ENCODE measurements at places on chromosomes 1 and 21.

- DNase-seq, result no peak
Measured at GRCh38 chr1:211711315-211711705, 35.9 kb upstream of the NEK2 start.

- no peak for DNase-seq
Measured at GRCh38 chr1:25425098-25426085, 4.8 kb upstream of the RHCE start.

DNA sequence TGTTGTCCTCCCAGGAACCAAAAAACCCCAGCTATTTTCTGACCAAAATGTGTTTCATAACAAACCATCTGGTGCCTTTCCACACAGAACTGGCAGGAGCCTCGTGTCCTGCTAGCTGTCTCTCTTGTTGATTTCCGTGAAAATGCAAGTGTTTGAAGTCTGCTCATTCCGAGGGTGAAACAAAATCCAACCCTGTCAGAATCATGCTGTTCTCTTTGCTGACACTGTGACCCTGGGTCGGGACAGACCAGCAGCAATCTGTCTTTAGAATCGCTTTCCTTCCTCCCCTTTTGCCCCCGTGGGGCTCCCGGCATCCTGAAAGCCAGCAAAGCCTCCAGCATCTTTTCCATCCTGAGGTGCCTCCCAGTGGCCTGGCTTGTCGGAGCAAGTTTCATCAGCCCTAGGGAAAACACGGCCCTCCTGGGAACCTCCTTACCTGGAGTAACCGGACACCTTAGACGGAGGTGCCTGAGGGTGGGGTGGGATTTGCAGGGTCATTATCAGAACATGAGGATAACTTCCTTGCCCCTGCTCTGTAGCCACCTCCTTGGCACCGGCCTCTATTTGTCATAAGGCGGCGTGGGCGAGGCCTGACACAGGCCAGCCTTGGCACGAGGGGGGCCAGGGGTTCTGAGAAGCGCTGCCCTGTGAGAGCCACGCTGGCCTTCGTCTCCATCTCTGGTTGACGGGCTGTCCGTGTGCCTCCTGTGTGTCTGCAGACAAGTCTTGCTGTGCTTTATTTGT, 24.9 kb downstream of the LDLRAP1 start:
- no peak for DNase-seq

GRCh38 chr1:221284028-221284427, 404.8 kb downstream of the HLX start:
- DNase-seq, result no peak

DNA sequence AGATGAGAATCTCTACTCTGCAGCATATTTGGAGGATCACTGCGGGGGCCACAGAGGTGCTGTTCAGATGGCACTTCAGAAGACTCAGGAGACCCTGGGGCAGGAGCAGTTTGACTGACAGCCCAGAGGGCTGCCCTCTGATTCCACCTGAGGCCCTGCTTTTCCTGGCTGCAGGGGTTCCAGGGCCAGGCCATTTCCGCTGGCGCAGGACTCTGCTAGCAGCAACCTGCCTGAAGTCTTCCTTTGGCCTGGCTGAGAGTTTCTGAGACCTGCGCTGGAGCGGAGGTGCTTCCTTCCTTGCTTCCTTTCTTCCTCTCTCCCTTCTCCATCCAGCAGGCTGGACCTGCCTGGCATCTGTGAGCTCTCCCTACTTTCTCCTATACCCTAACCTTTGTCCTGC, 11.8 kb downstream of the PCSK9 start:
- no peak for DNase-seq

DNA sequence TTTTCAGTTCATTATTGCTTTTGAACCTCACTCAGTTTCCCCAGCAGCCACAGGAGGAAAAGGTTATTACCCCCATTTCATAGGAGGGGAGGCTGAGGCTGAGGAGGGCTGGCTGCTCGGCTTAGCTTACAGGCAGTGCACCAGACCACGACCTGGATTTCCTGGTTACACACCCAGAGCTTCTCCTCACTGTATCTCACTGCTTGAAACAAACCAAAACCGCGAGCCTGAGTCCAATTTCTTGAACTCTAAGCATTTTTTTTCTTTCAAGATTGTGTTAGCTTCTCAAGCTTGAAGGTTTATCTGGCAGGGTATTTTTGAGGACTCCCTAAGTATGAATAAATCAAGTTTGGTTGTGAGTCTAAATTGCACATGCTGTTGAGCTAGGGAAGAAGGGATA, 188.9 kb upstream of the EDN2 start:
- DNase-seq, result peak; percentile 38

DNA sequence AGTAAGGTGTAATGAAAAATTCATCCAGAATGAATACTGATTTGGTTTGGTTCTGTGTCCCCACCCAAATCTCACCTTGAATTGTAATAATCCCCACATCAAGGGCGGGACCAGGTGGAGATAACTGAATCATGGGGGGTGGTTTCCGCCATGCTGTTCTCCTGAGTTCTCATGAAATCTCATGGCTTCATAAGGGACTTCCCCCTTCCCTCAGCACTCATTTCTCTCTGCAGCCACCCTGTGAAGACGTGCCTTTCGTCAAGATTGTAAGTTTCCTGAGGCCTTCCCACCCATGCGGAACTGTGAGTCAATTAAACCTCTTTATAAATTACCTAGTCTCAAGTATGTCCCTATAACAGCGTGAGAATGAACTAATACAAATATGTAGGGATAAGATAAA, 5.5 kb upstream of the SYNJ1 start:
- no peak for DNase-seq

GRCh38 chr1:208009706-208010444, 99.0 kb upstream of the CD34 start:
- no peak for DNase-seq

DNA sequence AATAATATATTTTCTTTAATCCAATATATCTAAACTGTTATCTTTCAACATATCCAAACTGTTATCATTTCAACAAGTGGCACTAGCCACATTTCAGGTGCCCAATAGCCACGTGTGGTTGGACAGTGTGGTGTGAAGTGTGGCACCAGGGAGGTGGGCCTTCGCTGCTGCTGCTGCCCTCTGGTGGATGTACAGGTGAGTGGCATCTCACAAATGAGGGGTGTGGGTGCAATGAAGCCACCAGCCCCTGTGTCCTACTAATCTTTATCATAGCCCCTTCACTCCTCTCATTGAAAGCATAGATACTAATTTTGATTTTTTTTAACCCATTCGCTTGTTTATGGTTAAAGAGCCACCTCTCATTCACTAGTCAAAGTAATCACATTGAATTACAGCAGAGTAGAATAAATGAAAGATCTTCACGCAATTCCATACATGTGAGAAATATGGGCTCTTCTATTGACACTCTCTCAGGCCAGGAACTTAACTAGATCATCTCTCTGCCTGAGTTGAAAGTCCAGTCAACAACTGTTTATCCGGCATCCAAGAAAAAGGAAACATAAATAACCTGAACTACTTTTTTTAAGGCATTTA, 499.2 kb downstream of the OMA1 start:
- peak; percentile 14 for DNase-seq

GRCh38 chr1:224127925-224128819, 14.3 kb downstream of the FBXO28 start:
- DNase-seq, result no peak

DNA sequence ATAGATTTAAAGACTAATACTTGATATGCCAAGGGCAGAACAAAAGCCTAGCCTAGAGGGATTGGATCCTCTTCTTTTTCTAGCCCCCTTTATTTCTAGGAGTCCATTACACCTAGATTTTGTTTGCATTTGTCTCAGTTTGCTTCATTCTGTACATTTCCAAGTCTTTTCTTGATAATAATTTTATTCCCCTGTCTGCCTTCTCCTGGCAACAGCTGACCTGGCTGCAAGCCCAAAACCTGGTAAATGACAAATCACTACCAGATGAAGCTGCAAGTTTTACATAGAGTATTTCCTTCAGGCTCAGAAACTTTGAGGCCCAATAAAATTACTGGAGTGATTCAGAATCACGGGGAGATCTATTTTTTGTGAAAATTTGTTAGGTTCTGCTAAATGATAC, 36.5 kb upstream of the LHX8 start:
- no peak for DNase-seq

- peak; percentile 13 for DNase-seq
Measured at GRCh38 chr1:111596499-111596898, 23.1 kb upstream of the RAP1A start.

- no peak for DNase-seq
Measured at GRCh38 chr1:58082596-58082995, 463.9 kb downstream of the OMA1 start.

GRCh38 chr1:223364685-223365382, 858 bp upstream of the SUSD4 start:
- DNase-seq, result no peak

- DNase-seq, result no peak
Measured at GRCh38 chr21:33302055-33302454, 22.7 kb upstream of the IFNAR1 start.

- DNase-seq, result no peak
Measured at GRCh38 chr1:40392221-40392620, 18.7 kb downstream of the SMAP2 start.

GRCh38 chr21:44572959-44573583, 458 bp upstream of the KRTAP10-4 start:
- no peak for DNase-seq

DNA sequence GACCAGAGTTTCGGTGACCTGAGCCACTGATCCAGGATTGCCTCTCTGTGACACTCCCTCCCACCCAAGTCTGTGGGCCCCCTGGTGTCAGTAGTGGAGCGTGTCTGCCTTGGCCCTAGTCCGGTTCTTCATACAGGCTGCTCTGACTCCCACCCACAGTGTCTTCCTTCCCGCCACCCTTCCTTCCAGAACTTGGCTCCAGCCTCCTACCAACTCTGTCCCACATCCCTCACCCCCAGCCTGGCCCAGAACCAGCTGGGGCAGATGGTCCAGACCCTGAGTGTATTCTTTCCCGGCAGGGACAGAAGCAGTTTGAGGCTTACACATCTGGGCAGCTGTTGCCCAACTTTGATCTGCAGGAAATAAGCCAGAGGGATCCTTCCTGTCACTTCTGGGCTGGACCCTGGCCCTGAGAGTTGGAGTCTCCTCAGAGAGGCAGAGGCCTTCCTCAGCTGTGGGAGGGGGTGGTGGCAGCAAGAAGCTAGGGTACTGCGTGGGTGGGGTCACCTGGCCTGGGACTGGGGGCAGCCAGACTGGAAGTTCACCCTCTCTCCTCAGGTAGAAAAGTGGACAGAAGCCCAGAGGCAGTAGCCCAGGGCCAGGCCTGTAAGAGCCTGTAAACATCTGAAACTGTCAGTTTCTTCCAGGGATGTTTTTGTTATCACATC, 43.1 kb upstream of the EPS8L3 start:
- DNase-seq, result peak; percentile 51

DNA sequence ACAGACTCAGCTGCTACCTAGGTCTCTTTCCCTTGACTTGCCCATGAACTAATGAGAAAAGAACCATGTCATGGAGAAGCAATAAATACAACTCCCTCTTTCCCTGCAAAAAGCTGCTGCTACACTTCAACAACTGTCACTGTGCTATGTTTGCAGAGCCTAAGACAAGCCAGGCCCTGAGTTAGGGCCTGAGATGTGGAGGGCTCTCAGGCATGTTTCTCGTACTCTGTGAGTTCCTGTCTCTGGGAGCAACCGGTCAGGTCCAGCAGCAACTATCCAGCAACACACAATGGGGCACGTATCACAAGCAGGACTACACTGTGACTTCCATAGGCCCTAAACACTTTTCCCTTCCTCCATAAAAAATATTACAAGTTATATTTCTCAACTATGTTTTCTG, 91.7 kb downstream of the JAK1 start:
- no peak for DNase-seq

DNA sequence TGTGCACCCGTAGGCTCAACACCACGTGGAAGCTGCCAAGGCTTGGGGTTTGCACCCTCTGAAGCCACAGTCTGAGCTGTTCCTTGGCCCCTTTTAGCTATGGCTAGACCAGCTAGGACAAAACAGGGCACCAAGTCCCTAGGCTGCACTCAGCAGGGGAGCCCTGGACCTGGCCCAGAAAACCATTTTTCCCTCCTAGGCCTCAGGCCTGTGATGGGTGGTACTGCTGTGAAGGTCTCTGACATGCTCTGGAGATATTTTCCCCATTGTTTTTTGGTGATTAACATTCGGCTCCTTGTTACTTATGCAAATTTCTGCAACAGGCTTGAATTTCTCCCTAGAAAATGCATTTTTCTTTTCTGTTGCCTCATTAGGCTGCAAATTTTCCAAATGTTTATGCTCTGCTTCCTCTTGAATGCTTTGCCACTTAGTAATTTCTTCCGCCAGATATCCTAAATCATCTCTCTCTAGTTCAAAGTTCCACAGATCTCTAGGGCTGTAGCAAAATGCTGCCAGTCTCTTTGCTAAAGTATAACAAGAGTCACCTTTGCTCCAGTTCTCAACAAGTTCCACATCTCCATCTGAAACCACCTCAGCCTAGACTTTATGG, 69.0 kb upstream of the KRTAP19-8 start:
- no peak for DNase-seq

- no peak for DNase-seq
Measured at GRCh38 chr1:119784191-119784781, 15.6 kb upstream of the HMGCS2 start.

GRCh38 chr1:173383351-173383750, 93.8 kb upstream of the PRDX6 start:
- no peak for DNase-seq

GRCh38 chr1:46571691-46572225, 20.3 kb upstream of the KNCN start:
- DNase-seq, result no peak

DNA sequence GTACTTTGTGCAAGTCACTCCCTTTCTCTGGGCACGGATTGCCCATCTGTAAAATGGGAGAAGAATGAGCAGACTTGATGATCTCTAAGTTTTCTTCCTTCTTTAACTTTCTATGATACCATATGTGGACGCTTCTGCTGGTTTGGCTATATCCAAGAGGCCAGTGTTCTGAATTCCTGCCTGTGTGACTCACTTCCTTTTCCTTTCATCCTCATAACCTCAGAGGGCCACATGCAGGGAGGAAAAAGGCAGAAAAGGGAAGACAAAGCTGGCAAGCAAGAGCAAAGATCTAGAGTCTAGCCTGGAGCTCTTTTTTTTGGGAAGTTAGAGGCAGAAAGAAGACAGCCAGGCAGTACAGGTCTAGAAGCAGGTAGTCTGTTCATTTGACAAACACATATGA, 151.2 kb downstream of the OMA1 start:
- peak; percentile 68 for DNase-seq

GRCh38 chr1:35568975-35569395, 4.1 kb upstream of the TFAP2E start:
- DNase-seq, result peak; percentile 82

- DNase-seq, result no peak
Measured at GRCh38 chr1:56080123-56080522, 499.2 kb downstream of the PLPP3 start.

- DNase-seq, result no peak
Measured at GRCh38 chr1:1946540-1946939, 27.5 kb upstream of the TMEM52 start.

- peak; percentile 33 for DNase-seq
Measured at GRCh38 chr1:31181515-31182343, 58.0 kb downstream of the NKAIN1 start.

GRCh38 chr1:222935239-222935900, 120.5 kb downstream of the DISP1 start:
- no peak for DNase-seq

GRCh38 chr1:238336531-238336930, 445.8 kb upstream of the ZP4 start:
- no peak for DNase-seq
